Foreskin fibroblast (primary cell): ENCODE measurements at places on chromosomes 1 and 21.

DNA sequence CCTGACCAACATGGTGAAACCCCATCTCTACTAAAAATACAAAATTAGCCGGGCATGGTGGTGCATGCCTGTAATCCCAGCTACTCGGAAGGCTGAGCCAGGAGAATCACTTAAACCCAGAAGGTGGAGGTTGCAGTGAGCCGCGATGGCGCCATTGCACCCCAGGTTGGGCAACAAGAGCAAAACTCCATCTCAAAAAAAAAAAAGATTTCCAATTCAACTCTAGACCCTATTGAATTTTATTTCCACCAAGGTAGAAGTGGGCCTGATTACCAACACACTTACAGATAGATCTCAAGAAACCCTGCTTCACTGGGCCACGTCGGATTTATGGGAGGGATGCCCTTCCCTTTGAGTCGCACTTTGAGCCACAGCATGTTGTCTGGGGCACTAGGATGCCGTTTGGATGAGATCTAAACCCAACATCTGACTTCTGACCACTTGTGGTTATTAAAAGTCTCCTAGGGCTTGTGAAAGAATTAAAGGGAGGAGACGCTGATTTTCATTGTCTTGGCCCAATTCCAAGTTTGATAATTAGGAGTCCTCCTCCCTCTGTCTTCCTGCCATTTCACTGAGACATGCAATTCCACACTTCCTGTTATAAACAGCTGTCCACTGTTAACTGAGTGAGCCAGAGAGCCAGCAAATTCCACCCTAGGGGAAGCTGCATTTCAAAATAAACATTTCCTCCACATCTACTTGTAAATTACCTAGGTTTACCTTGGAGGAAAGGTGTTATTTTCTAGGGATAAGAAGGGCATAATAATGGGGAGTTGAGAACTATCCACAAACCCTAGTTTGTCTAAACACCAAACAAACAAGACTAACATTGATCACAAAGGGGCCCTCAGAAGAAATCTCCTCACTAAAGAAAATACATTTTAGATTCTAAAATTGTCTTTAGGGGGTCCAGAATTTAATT is 5.2 kb upstream of the RERE start:
- peak; percentile 96 for DNase-seq

- DNase-seq: peak; percentile 65
Measured at GRCh38 chr1:230359992-230360668, 66.0 kb downstream of the PGBD5 start.

- peak; percentile 34 for DNase-seq
Measured at GRCh38 chr1:207867136-207868109, 43.5 kb downstream of the CD34 start.

DNA sequence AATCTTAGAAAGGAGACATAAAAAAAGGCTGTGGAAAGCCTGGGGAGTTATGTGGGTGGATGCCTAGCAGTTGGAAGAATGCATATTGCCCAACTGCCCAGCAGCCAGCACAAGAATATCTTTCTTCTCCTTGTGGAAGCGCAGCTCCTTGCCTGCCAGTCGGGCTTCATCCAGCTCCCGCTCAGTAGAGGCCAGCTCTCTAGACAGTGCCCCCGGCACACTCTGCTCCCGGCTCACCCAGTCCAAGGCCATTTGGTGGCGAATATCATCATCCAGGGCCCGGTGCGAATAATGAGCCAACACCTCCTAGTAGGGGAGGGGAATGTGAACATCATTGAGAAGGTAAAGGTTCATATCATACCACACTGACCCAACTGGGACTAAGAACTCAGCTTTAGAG is 9.0 kb upstream of the RBM8A start:
- DNase-seq: no peak

DNA sequence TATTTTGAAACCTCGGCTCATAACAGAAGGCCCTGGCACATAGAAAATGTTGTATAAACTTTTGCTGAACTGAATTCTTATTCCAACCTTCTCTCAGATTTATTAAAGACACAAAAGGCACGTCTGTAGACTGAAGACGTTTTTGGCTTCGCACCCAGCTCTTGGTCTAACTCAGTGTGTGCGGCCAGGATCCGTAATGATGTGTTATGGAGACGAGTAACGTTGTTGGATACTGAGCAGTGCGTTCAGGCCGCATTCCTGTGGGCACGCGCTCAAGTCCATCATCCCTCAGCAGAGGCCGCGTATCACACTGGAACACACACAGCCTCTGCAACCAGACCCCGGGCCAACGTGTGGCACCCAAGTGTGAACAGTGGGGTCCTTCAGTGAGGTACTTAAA is 154.8 kb upstream of the RAB4A start:
- DNase-seq: no peak

- no peak for DNase-seq
Measured at GRCh38 chr1:6730880-6731279, 29.3 kb upstream of the DNAJC11 start.

DNA sequence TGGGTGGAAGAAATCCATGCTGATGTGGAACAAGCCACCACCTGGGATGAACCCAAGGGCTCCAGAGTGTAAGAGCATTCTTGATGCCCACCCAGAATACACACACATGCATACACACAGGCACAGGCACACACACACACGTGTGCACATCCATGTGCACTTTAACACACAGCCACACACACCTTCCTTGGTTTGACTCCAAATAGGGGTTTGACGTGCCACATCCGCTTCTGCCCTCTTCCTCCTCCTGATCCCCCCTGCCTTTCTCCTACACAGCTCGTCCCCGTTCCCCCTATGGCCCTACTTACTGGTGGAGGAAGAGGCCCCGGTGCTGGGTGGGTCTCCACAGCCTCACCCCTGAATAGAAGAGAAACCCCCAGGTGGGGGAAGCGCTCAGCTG is 16.0 kb downstream of the SPATA21 start:
- no peak for DNase-seq

GRCh38 chr1:235710687-235711086 is 61.1 kb upstream of the GNG4 start:
- no peak for DNase-seq

DNA sequence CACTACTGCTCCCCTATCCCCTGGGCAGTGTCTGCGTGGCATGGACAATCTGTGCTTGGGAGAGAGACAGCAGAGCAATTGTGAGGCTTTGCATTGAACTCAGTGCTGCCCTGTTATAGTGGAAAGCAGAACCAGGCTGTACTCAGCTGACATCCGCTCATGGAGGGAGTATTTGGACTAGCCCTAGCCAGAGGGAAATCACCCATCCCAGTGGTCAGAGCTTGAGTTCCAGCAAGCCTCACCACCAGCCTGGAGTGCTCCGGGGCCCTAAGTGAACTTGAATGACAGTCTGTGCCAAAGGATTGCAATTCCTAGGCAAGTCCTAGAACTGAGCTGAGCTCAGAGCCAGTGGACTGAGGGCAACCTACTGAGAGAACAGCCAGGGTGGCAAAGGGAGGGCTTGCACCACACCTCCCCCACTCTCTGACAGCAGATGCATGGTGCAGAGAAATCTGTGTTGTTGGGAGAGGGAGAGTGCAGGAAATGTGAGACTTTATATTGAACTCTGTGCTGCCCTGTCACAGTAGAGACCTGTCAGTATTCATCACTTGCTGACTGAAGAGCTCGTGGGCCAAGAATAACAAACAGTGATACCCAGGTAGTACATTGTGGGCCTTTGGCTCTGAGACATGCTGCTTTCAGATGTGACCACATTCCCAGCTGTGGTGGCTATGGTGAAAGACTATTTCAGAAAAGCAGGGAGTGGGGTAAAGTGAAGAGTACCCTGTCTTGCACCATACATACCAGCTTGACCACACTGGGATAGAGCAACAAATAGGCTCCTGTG is 107.7 kb upstream of the SLC5A9 start:
- no peak for DNase-seq

- no peak for DNase-seq
Measured at GRCh38 chr1:169869426-169869825, 24.3 kb downstream of the SCYL3 start.

GRCh38 chr1:7265771-7266371 is 480.6 kb downstream of the CAMTA1 start:
- DNase-seq: peak; percentile 90

- no peak for DNase-seq
Measured at GRCh38 chr1:242206994-242207393, 208.1 kb upstream of the MAP1LC3C start.

DNA sequence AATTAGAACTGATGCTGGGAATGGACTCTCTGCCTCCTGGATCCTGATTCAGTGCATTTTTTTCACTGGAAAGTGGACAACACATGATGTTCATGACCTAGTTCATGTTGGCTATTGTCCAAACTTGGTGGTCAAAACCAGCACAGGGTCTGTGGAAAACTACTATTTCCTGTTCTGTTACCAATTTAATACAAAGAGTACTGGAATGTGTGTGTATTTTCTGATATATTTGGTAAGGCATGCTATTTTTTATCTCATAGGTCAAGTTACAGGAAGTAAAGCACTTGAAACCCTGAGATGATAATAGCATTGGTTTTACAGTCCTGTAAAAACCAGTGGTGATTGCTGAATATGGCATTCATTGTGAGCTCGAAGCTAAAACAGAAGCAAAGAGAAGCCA is 89.9 kb downstream of the SGIP1 start:
- peak; percentile 32 for DNase-seq

GRCh38 chr21:15063081-15063813 is 1.6 kb downstream of the NRIP1 start:
- peak; percentile 22 for DNase-seq

DNA sequence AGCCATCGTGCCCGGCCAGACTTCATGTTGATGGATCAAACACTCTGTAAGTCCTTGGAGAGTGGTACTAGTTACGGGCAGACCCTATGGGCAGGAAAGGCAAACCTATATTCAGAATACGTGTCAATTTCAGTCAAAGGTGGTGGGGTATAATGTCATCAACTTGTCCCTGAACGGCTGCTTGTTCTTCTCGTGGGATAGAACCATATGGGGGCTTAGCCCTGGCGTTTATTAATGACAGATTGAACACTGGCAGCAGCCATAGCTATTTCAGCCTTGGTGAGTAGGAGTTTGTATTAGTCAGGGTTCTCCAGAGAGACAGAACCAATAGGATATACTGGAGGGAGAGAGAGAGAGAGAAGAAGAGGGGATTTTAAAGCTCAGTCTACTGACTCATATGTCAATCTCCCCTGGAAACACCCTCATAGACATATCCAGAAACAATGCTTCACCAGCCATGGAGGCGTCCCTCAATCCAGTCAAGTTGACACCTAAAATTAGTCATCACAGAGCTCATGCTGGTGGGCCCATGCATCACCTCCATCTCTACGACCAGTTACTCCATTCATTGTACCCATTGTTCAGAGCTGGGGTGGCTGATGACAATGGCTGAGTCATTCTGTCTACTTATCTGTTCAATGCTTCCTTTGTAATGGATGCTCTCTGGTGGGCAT is 16.1 kb upstream of the AQP10 start:
- no peak for DNase-seq
